ENCODE measurements at places on chromosomes 1 and 21. TPM values are rescaled to one million over a fixed set of nuclear protein-coding genes. Genes with fewer than 3 reads are reported as not detected.

SPRR4 gene
- not detected for total RNA-seq

GRCh38 chr1:192896376-192896775 lies 87.5 kb downstream of the RGS2 start:
- H3K4me3 ChIP-seq: no peak overlapping the region
- H3K36me3 ChIP-seq: no peaks in the 10 kb centered on the region
- no peaks in the 10 kb centered on the region for H3K4me1 ChIP-seq
- DNase-seq: no peak
- no peak overlapping the region for H3K27ac ChIP-seq
- H3K27me3 ChIP-seq: no peaks in the 10 kb centered on the region

MOB3C gene
- 0.99 TPM for total RNA-seq

HSPA6 gene
- not detected for total RNA-seq

GRCh38 chr1:161223805-161224694 lies 622 bp upstream of the APOA2 start:
- DNase-seq: peak; percentile 71
- peaks cover 13% of the 10 kb centered on the region for H3K36me3 ChIP-seq
- H3K4me3 ChIP-seq: peak overlapping the region; percentile 76
- no peaks in the 10 kb centered on the region for H3K27me3 ChIP-seq
- no peak overlapping the region for H3K27ac ChIP-seq

ETNK2 gene
- total RNA-seq: 24.4 TPM

DNA sequence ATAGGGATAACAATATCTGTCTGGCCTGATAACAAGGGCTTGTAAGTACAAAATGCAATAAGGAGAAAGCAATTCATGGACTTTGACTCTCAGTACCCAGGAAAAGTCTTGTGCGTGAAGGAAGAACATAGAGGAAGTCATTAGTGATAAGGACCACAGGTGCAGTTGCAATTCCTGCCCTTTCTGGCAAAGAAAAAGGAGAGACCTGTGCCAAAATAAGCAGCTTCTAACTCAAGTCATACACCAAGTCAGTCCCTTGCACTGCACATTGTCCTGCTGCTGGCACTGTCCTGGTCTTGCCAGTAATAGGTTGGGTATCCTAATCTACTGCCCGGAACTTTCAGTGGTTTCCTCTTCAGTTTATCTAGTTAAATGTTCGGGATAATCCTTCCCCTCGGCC lies 14.8 kb upstream of the SOD1 start:
- DNase-seq: peak; percentile 26
- H3K36me3 ChIP-seq: no peaks in the 10 kb centered on the region
- H3K27ac ChIP-seq: no peak overlapping the region
- H3K27me3 ChIP-seq: no peaks in the 10 kb centered on the region
- no peaks in the 10 kb centered on the region for H3K4me1 ChIP-seq

Data from endodermal cell (in vitro differentiated cells).